Activated T-helper 2 cell treated with anti-CD3 and anti-CD28 coated beads, Interferon-gamma antibody, Interleukin-2, Interleukin-4, amounts not matched to agents 10 μg/mL and 5 μg/mL and 100 μg/mL, durations not matched to agents 14 hours and 24 hours and 36 hours (primary cell): ENCODE measurements at places on chromosomes 16 and 17. TPM values are rescaled to one million over a fixed set of nuclear protein-coding genes. Genes with fewer than 3 reads are reported as not detected.
A peak's percentile ranks its signal among the peaks of the same experiment; 100 is the strongest.

DNA sequence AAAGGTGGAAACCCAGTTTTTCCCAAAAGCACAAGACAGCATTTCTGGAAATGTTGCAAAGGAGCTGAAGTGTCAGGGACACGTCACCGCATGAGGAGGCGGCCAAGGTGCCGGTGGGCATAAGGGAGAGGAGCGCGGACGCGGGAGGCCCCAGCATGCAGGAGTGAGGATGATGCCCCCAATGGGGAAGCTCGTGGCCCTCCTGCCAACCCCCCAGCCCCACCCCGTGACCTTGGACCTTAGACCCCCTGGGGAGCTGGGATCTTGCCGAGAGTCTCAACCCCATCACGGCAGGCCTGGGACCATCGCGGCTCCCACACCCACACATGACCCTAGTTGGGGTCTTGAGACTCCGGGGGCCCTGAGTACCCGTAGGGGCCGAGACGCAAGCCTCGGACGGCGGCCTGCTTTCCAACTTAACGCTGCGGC, 119.4 kb upstream of the METRNL start:
- H3K36me3 ChIP-seq = peaks cover 20% of the 10 kb centered on the region
- no peaks in the 10 kb centered on the region for H3K27me3 ChIP-seq
- DNase-seq = no peak
- H3K27ac ChIP-seq = no peak overlapping the region
- no peak overlapping the region for H3K4me3 ChIP-seq
- peaks cover 7% of the 10 kb centered on the region for H3K4me1 ChIP-seq

PARD6A gene
- total RNA-seq = 10.7 and 11.5 TPM in 2 replicates

EVPLL gene
- not detected in 2 replicates for total RNA-seq

ZCCHC14 gene
- total RNA-seq = 7.4 and 8.0 TPM in 2 replicates

GRCh38 chr16:31198207-31198882, 4.2 kb downstream of the PYCARD start:
- H3K36me3 ChIP-seq = peaks cover 65% of the 10 kb centered on the region
- H3K4me3 ChIP-seq = no peak overlapping the region

- H3K4me3 ChIP-seq = no peak overlapping the region
- DNase-seq = no peak
- H3K27me3 ChIP-seq = peaks cover 37% of the 10 kb centered on the region
- H3K36me3 ChIP-seq = no peaks in the 10 kb centered on the region
- H3K27ac ChIP-seq = no peak overlapping the region
These were observed 14.2 kb downstream of the APOH start for GRCh38 chr17:66214884-66215528.

PLXDC1 gene
- total RNA-seq = 0.46 and 1.0 TPM in 2 replicates

DNA sequence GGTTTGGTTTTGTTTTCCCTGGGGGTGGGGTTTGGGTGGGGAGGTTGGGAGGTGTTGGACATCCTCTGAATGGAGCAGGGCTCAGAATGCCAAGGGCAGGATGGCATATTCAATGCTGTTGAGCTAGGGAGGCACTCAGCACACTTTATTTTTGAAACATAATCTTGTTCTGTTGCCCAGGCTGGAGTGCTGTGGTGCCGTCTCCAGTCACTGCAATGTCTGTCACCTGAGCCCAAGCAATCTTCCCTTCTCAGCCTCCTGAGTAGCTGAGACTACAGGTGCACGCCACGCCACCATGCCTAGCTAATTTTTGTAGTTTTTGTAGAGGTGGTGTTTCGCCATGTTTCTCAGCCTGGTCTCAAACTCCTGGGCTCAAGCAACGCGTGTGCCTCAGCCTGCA, 186.1 kb downstream of the RPTOR start:
- no peak for DNase-seq
- peak overlapping the region; percentile 75 for H3K27ac ChIP-seq
- H3K27me3 ChIP-seq = no peaks in the 10 kb centered on the region
- H3K4me3 ChIP-seq = peak overlapping the region; percentile 38

TSNAXIP1 gene
- 0.51 and 1.0 TPM in 2 replicates for total RNA-seq

YBX2 gene
- total RNA-seq = 0.43 and 0.51 TPM in 2 replicates

- H3K27me3 ChIP-seq = peaks cover 2% of the 10 kb centered on the region
- H3K4me1 ChIP-seq = no peaks in the 10 kb centered on the region
- H3K36me3 ChIP-seq = no peaks in the 10 kb centered on the region
- H3K4me3 ChIP-seq = no peak overlapping the region
- DNase-seq = no peak
These were observed 55.9 kb downstream of the IRX6 start for GRCh38 chr16:55379876-55380390.

- H3K36me3 ChIP-seq = no peaks in the 10 kb centered on the region
- DNase-seq = no peak
- no peak overlapping the region for H3K27ac ChIP-seq
- H3K4me3 ChIP-seq = no peak overlapping the region
- H3K27me3 ChIP-seq = no peaks in the 10 kb centered on the region
These were observed 138.7 kb downstream of the ANKFN1 start for GRCh38 chr17:56292010-56292409.

- no peak overlapping the region for H3K27ac ChIP-seq
- peaks cover 12% of the 10 kb centered on the region for H3K4me1 ChIP-seq
- H3K36me3 ChIP-seq = no peaks in the 10 kb centered on the region
- H3K27me3 ChIP-seq = peaks cover 10% of the 10 kb centered on the region
These were observed 3.6 kb downstream of the OSGIN1 start for GRCh38 chr16:83956336-83957289.

KLHL10 gene
- 0.16 and 0.23 TPM in 2 replicates for total RNA-seq

GRCh38 chr17:31092475-31093064, 2.2 kb upstream of the NF1 start:
- no peak overlapping the region for H3K27ac ChIP-seq
- peaks cover 12% of the 10 kb centered on the region for H3K4me1 ChIP-seq
- H3K36me3 ChIP-seq = no peaks in the 10 kb centered on the region

KRTAP1-5 gene
- total RNA-seq = not detected in 2 replicates
